Subcutaneous adipose tissue (tissue), 4 donors: ENCODE measurements at places on chromosomes 2 and 18. TPM values are rescaled to one million over a fixed set of nuclear protein-coding genes. Genes with fewer than 3 reads are reported as not detected.

The TBR1 gene
- not detected for total RNA-seq

The EVA1A gene
- total RNA-seq, result not detected

The SERPINB10 gene
- total RNA-seq, result not detected

The SETBP1 gene
- 15.6 TPM for total RNA-seq

The PROKR1 gene
- under 0.01 TPM for total RNA-seq

The C2orf92 gene
- 8.8 TPM for total RNA-seq

The GKN1 gene
- total RNA-seq, result not detected

The PSME4 gene
- 91.1 TPM for total RNA-seq

The HRH4 gene
- total RNA-seq, result 0.44 TPM

The PRSS56 gene
- not detected for total RNA-seq

The CD226 gene
- total RNA-seq, result 1.1 TPM

The ANKRD29 gene
- total RNA-seq, result 30.7 TPM

The MYCN gene
- not detected for total RNA-seq
